Hindlimb muscle (tissue), 1 donor: ENCODE measurements at places on chromosomes 7 and 10.
A peak's percentile ranks its signal among the peaks of the same experiment; 100 is the strongest.

DNA sequence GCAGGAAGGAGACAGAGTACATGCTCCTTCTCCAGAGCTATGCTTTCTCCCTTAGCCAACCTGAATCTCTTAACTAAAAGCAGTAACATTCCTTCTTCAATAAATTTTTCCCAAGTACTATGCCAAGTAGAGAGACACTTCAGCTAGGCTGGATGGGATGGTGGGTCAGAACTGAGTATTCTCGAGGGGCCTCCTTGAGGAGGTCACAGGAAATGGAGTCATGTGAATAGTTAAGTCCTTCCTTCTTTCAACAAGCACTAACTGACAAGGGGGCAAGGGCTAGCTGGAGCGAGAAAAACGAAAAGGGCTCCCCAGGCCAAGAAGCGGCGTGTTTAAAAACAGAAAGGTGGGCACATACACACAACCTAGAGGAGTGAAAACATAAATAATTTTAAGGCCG lies 5.5 kb downstream of the RSU1 start:
- DNase-seq: no peak

DNA sequence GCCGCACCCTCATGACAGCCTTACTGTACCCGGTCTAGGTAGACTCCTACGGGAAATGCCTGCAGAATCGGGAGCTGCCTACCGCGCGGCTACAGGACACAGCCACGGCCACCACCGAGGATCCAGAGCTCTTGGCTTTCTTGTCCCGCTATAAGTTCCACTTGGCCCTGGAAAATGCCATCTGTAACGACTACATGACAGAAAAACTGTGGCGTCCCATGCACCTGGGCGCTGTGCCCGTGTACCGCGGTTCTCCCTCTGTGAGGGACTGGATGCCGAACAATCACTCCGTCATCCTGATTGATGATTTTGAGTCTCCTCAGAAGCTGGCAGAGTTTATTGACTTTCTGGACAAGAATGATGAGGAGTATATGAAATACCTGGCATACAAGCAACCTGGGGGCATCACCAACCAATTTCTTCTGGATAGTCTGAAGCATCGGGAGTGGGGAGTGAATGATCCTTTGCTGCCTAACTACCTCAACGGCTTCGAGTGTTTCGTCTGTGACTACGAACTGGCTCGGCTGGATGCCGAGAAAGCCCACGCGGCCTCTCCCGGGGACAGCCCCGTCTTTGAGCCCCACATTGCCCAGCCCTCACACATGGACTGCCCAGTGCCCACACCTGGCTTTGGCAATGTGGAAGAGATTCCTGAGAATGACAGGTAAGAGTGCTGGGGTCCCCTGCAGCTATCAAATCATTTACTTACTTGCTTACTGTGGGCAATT lies 8.5 kb upstream of the CHCHD1 start:
- DNase-seq: no peak

GRCh38 chr7:21867226-21867625 lies 78.5 kb downstream of the CDCA7L start:
- no peak for DNase-seq

GRCh38 chr10:14560274-14560673 lies 214.4 kb downstream of the FAM107B start:
- no peak for DNase-seq

DNA sequence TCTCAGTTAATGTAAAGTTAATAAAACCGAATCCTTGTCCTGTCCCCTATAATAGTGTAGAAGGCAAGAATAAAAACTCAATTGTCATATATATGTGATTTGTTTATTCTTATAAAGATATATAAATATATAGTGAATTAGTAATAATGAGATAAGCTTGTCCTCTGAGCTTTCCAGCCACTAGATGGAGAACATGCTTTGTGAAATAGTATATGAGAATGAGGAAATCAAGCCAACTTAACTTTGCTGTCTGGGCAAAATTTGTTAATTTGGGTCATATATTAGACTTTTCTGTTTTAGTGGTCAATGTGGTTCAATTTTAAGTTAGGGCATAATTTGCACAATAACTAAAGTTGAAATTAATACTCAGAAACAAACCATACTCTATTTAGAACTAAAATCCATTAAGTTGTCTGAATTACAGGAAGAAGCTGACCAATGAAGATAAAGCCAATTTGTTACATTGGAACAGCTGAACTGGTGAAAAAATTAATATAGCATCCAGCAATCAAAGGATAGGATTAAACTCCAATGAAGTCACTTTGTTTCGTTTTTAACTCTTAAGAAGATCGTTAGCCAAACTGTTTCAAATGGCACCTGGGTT lies 595.0 kb downstream of the ARL4A start:
- DNase-seq: peak; percentile 20

DNA sequence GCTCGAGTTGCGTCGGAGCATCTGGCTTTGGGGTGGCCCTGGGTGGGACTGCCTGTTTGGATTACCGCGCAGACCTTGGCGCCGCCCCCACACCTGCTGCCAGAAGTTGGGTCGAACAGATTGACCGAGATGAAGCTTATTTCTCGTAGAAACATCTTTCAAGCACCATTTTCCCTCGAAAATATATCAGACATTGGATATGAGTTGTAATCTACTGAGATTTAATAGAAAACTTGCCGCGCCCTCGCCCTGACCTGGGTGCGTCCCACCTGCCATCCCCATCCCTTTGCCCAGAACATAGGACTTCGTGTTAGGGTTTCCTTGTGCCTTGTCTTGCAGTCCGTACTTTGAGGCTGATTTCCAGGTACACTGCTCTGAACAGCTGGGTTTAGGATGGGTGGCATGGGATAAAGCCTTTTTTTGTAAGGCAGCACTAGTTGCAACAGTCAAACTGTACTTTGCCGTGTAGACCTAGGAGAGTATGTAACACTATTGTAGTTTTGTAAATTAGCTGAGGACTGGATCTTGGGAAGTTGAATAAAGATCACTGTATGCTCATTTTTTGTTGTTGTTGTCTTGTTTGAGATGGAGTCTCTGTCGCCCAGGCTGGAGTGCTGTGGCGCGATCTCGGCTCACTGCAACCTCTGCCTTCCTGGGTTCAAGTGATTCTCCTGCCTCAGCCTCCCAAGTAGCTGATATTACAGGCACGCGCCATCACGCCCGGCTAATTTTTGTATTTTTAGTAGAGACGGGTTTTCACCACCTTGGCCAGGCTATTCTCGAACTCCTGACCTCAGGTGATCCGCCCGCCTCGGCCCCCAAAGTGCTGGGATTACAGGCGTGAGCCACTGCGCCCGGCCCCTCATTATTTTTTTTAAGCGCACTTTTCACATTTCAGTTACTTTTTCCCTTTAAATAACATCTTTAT lies 978 bp downstream of the OGDH start:
- no peak for DNase-seq

- DNase-seq: peak; percentile 17
Measured at GRCh38 chr7:114533131-114533530, 118.5 kb downstream of the FOXP2 start.

- DNase-seq: no peak
Measured at GRCh38 chr10:119826771-119827170, 45.9 kb downstream of the MCMBP start.

DNA sequence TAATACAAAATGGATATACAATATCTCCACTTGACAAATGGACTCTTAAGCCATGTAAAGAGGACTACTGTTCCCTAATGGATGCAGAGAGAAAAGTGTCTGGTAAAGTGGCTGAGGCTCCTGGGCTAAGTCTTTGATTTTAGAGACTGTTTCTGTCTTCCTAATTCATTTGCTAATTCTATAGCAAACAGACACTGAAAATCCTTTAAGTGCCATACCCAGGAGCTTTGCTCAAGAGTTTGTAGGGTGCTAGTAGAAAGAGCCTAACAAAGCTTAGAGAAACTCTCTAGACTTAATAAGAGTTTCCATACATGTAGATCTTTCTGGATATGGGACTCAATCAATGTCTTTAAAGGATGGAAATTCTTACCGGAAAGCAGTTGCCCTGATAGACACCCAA lies 16.7 kb downstream of the CEP55 start:
- no peak for DNase-seq

DNA sequence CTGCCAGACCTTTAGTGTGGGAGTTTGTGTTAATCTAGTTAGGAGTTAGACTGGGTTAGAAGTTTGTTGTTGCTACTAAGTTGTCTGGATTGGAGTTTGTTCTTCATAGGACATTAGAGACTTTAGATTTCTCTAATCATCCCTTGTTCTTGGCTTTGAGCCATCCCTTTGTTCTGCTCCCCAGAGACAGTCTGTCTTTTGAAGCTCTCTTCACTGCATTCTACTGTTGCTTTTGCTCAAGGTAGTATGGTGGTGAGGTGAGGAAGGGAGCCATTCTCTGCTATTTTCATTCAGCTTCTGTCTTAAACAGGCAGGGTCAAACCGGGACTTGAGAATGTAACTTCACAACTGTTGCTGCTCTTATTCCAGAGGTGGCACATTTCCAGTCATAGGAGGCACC lies 10.4 kb upstream of the TARP start:
- DNase-seq: no peak

DNA sequence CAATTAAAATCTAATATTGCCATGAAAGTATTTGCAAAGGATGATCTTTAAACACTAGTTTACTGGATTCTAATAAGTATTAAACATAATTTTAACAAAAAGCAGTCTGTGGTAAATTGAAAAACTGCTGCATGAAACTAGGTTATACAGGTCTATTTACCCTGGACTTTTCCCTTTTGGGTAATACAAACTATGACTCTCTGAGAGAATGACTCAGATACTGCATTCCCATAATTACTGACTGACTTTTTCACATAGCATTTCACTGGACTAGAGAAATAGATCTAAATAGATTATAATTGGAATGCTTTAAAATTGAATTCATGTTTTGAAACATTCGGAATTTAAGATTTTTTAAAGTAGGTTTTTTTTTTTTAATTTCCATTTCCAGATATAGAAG lies 395.7 kb downstream of the THSD7A start:
- DNase-seq: no peak

DNA sequence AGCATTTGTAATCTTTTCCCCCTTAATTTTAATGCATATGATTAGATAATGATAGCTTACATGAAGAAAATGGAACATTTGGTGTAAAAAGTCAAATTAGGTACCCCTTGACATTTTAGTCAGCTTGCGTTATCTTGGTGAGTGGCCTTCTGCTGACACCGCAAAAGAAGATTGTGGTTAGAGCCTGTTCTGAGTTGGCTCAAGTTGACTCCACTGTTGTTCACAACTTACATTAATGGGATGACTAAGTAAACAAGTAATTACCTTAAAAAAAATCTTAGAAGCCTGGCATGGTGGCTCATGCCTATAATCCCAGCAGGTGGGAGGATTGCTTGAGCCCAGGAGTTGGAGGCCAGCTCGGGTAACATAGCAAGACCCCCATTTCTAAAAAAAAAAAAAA lies 24.2 kb downstream of the TRRAP start:
- no peak for DNase-seq

GRCh38 chr7:97346349-97346748 lies 228.9 kb downstream of the SDHAF3 start:
- DNase-seq: no peak

DNA sequence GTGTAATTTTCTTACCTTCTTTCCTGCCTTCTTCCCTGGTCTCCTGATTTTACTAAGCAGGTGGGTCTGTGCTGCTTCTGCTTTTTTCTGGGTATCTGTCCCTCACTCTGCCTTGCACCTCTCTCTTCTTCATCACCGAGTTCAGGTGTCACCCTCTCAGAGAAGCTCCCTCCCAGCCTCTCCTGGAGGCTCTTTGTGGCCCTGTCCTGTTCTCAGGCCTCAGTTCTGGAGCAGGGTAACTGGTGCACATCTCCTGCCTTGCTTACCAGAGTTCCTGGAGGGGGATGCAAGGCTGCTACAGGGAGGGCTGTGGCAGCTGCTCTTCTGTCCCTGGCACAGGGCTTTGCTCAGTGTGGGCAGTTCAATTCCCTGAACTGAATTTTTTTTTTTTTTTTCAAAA lies 66.1 kb downstream of the RBM33 start:
- no peak for DNase-seq

DNA sequence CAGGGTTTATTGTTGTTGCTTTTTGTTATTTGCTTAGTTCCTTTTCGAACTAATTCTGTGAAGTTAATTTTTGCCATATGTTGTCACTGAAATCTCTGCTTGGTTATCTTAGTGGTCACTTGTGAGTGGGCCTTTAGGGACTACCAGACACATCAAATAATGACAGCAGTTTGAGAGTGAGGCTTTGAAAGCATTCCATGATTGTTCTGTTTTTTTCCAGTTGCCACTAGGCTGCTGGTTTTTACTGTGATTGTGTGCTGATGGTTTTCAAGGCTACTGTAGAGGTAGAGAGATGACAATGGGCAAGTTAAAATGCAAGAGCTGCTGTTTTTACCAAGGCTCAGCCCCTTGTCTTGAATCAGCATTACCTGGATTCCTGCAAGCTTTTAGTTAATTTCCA lies 20.0 kb downstream of the SEPTIN7 start:
- DNase-seq: no peak

DNA sequence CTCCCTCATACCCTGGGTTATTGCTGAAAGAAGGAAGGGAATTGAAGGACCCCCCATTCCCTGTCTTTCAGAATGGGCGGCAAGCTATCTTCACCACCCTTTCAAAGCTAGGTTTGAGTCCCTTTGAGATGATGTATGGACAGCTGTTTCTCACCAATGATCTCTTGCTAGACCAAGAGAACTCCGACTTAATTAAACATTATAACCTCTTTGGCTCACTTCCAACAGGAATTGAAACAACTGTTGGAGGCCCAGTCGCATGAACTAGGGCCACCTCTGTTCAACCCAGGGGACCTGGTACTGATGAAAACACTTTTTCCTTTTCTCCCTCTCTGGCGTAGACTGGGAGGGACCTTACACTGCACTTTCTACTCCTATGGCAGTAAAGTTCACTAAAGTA lies 110.6 kb downstream of the ITGB8 start:
- no peak for DNase-seq

DNA sequence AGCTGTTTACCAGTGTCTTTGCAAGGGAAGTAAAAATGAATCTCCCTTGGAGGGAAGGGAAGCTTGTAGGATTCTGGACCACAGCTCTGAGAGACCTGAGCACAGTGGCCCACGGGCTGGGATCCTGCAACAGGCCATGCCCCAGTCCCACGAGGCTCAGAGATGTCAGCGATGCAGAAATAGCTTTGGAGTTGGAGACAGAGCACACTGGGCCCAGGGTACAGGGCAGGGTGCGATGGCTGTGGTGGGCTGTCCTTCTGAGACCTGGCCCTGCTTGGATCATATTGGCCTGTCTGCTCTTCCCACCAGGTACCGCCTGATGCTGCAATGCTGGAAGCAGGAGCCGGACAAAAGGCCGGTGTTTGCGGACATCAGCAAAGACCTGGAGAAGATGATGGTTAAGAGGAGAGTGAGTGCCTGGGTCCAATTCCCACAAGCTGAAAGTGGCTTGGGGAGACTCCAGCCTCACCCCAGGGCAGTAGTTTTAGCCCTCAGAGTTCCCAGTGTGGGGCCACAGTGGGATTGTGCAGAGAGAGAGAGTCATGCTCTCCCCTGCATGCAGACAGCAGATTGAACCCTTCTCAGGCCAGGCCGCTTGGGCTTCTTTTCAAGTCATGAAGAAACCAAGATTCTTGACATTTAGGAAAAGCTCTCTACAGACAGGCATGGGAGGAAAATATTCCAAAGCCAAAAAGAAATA lies 13.5 kb upstream of the CSGALNACT2 start:
- DNase-seq: no peak
